LNCaP clone FGC (cell line): ENCODE measurements at places on chromosomes 12 and 14.

DNA sequence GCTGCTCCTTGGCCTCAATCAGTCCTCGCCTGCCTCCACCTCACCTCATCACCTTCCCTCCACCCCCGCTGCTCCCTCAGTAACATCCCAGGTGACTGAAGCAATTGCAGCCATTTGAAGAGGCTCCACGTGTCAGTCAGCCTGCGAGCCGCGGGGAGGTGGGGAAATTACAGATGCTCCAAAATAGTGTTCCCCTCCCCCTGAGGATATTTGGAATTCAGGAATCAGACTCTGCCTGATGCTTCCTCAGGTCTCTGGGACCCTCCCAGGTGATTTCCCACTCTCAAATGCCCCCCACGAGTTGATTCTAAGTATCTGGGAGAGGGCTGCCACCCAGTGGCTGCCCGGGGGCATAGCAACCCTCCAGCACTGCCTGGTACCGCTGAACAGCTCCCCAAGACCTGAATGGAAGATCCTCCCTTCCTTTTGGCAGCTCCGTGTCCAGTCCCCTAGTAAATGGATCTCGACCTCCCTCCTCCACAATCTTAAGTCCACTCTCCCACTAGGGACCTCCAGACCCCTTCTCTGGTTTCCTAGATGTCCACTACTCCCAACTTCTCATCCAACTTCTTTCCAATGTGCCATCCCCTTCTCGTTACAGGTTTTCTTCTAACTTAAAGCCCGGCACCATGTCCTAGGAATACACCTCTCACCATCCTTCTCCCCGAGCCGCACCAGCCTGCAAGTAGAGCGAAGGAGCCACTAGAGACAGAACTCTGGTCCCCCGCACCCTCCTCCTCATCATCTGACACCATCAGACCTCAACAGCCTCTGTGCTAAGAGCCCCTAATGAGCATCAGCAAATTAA lies 1.4 kb upstream of the ASIC1 start:
- no peak for DNase-seq

DNA sequence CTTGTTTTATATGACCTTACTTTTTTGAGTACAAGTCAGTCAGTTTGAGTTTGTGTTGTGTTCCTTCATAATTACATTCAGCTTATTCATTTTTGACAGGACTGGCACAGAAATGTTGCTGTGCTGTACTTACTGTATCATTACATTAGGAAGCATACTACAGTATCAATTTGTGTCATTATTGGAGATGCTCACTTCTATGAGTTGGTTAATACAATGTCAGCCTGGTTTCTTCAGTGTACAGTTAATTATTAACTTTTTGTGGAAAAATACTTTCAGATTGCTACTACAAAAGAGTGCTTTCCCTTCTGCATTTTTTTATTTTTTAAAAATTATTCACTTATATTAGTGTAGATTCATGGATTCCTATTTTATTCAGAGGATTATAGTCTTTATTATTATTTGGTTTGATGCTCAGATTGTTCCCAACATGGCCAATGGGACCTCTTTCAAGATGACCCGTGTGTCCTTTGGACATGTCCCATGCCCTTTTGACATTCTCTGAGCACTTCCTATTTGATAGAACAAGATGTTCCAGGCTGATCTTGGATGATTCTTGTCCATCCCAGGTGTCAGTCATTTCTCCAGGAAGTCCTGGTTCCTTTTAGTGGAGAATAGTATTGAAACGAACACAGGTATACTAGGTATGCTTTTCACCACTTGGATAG lies 66.6 kb downstream of the MON2 start:
- no peak for DNase-seq

GRCh38 chr12:117142094-117142493 lies 42.9 kb upstream of the TESC start:
- no peak for DNase-seq

DNA sequence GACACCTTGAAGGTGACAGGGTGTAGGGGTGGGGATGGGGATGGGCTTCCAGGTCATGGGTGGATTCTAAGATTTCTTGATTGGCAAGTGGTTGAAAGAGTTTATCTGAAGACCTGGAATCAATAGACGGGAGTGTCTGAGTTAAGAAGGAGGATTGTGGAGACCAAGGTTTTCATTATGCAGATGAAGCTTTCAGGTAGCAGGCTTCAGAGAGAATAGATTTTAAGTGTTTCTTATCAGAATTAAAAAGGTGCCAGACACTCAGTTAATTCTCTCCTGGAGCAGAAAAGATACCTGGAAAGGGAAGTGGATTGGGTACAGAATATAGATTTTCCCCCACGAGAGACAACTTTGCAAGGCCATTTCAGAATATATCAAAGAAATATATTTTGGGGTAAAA lies 211.7 kb upstream of the PRICKLE1 start:
- DNase-seq, result no peak

DNA sequence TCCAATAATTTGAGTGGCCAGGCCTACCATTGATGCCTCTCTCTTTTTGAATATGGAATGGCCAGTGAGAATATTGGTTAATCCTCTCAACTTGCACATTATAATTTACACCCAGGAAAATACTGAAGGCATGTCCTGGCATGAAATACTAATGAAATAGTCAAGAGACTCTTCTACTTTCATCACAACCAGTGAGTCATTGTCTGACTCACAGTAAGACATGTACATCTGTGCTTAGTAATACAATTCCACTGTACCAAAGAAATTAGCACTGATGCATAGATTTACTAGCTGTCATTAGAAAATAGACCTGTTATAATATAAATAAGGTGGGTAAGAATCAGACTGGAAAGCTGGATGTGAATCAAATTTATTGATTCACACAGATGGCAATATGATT lies 31.6 kb downstream of the KCNC2 start:
- no peak for DNase-seq

DNA sequence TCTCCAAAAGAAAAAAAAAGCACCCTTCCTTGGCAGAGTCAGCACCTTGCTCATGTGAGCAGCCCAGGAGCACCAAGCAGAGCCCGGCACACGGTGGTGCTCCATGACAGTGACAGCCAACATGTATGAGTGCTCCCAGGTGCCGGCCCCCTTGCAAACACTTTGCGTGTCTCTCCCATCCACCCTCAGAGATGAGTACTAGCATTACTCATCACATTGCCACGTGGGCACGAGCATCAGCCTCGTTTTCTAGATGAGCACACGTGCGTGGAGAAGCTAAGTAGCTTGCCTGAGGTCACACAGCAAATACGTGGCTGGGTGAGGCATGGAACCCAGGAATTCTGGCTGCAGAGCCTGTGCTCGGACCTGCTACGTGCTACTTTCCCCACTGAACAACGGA lies 177.9 kb upstream of the PRMT8 start:
- DNase-seq, result no peak

DNA sequence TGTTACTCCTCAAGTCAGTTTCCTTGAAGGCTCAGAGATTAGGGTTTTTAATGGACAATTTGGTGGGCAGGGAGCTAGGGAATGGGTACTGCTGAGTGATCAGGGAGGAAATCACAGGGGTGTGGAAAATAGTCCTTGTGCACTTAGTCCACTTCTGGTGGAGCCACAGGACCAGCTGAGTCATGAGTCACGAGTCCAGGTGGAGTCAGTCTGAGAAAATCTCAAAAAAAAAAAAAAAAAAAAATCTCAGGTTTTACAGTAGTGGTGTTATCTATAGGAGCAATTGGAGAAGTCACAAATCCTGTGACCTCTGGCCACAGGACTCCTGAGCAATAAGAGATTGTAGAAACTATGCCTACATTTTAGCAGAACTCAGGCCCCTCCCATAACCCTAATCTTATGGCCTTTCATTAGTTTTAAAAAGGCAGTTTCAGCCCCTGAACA lies 28.2 kb upstream of the AMN1 start:
- DNase-seq, result no peak

DNA sequence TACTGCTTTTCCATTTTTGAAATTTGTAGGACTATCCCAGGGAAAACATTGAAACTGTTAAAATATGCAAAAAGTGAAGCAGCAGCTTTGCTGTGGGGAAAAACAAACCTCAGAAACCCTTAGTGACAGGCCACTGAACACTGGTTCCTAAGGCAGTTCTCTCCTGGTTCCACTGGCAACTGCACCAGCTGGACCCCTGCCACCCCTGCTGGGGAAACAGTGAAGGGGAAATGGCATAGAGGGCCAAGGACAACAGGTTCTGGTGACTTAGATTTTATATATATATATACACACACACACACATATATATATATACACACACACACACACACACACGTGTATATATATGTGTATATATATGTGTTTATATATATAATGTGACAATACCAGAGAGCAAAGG lies 16.2 kb upstream of the KRT7 start:
- no peak for DNase-seq

DNA sequence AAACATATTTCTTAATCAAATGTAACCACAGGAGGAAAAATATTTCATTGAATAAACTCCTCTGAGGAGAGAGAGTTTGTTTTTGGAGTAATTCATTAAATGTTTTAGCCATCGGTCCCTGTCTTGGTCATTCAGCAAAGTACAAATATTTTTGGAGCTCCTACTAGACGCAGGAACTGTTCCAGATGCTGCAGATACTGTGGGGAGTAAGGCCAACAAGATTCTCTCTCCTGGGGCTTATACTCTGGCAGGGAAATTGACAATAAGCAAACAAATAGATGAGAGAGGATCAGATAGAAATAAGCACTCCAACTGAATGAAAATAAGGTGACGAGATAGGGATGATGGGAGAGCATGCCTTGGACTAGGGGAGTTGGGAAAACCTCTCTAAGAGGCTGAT lies 264.1 kb downstream of the TTC8 start:
- DNase-seq, result no peak

DNA sequence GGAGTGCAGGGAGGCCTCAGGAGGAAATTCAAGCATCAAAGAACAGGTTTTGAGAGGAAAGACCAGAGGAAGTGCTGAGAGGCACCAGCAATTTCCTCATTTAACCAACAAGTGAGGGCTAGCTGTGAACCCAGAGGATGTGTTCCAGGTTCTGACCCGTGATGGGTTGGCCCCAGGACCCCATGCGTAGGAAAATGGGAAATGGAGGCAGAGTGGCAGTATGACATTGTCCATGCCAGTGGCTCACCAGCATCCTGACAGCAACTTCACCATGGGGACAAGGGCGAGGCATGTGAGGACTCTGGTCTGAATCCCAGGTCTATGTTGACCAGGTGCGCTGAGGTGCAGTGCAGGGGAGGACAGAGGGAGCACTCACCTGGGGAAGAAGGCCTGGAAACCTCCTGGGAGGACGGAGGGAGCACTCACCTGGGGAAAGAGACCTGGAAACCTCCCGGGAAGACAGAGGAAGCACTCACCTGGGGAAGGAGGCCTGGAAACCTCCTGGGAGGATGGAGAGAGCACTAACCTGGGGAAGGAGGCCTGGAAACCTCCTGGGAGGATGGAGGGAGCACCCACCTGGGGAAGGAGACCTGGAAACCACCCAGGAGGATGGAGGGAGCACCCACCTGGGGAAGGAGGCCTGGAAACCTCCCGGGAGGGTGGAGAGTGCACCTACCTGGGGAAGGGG lies 6.7 kb upstream of the CACNA2D4 start:
- no peak for DNase-seq

DNA sequence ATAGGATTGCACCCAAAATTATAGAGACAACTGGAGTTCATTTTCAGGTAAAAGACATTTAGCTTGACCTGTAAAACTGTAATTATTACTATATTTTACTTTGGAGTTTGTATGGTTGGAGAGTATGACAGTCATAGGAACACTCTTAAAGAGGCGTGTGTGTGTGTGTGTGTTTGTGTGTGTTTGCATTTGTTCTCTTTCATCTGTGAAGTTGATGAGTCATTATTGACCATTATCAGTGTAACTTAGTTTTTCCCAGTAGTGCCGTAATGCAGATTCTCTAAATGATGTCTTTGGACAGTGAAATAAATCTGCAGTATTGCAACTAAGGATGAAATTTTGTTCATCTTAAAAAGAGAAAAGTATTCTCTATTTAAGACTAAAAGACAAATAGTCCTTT lies 13.0 kb downstream of the WASHC4 start:
- DNase-seq, result no peak

DNA sequence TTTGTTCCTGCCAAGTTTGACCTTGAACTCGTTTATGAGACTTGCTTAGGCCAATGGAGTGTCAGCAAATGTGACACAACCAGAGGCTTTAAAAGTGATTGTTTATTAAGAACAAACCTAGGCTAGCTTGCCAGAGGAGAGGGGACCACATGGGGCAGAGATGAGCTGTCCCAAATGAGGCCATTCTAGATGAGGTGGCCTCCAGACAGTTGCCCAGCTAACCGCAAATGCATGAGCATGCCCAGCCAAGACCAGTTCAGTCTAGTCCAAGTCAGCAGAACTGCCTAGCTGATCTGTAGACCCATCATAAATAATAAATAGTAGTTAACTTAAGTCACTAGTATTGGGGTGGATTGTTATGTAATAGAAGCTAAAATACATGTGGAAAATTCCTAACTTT lies 172.8 kb upstream of the DYRK2 start:
- DNase-seq, result no peak

DNA sequence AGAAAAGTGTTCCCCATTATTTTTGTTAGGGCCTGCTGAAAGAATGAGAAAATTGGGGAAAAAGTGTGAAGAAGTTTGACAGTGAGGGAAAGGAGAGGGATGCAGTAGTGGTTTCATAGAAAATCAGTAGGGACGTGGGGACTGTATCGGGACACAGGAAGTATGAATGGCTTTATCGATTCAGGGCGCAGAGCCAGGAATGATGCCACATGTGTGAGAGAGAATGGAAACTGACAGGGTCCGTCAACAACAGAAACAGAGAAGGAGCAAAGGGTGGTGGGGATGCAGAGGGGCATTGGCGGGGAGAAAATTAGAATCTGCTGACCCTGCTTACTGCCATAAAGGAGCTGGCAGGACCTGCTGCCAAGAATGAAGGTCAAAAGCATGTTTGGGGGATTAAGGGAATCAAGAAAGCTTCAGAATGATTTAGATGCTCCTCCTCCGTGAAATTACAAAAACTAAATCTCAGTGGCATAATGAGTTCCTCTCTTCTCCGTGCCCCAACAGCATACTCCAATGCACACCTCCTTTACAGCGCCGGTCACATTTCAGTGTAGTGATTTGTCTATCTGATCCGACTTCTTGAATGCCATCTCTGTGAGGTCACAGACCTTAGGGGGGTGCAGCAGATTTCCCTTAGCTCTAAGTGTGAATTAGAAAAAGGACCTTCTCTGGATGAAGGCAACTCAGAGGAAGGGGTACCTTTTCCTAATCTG lies 92.6 kb downstream of the EMP1 start:
- DNase-seq, result no peak

- no peak for DNase-seq
Observed at GRCh38 chr12:65305346-65305950, 27.0 kb downstream of the MSRB3 start.

DNA sequence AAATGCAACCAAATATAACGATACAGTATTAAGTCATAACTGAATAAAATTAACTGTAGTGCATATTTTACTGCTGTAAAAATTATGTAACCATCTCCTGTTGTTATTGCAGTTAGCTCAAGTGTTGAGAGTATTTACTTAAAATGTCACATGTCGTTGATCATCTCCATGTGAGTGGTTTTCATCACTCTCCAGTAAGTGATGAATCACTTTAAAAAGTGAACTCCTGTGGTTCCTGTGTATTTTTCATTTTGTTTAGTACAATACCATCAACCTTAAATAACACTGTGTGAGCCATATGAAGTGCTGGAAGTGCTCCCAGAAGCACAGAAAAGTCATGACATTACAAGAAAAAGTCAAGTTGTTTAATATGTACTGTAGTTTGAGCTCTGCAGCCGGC lies 104.7 kb upstream of the SLCO1B1 start:
- DNase-seq, result no peak
